Glutamatergic neuron (in vitro differentiated cells): ENCODE measurements at places on chromosomes 5 and 9.

- DNase-seq = no peak
Measured at GRCh38 chr5:67181648-67182221, 14.9 kb downstream of the CD180 start.

DNA sequence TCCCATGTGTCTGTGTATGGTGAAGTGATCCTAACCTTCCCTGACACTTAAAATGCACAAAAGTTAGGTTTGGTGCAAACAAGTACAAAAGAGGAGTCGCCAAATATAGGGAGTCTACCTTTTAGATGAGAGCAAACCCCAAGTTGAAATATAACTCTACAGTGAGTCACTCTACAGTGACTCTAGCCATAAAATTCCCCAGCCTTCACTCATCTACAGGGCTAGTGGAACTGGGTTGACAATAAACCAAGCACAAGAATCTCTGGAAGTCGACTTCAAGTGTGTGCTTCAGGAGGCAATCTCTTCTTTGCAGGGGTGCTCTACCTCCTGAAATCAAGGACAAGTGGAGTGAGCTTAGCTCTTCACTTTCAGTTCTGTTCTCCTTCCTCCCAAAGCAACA, 3.3 kb downstream of the SHISAL2B start:
- no peak for DNase-seq

- DNase-seq = no peak
Measured at GRCh38 chr9:82532504-82533180, 530.3 kb downstream of the RASEF start.

- no peak for DNase-seq
Measured at GRCh38 chr9:99561509-99561917, 260.2 kb upstream of the NR4A3 start.

- DNase-seq = no peak
Measured at GRCh38 chr5:171827162-171827561, 41.5 kb downstream of the SMIM23 start.
